ENCODE measurements at places on chromosomes 7 and 10.

- no peak for DNase-seq
These were observed 50.1 kb upstream of the RASGEF1A start for GRCh38 chr10:43316988-43317387.

DNA sequence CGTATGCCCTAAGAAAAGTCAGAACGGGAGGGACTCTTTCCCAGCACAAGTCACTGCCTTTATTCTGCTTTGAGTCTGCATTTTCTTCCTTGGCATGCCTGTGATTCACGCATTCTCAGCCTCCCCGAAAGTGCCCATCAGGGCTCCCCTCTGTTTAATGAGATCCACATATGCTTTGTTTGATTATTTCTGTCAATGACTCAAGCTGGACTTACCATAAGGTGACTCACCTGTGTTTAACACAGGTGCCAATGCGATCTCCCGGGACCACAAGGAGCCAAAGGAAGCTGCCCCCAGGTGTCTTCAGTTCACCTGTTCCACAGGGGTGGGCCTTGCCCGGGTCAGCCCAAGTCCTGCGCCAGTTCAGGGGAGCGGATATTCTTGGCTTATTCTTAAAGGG is 386.0 kb upstream of the SHH start:
- no peak for DNase-seq

GRCh38 chr7:55132890-55133551 is 114.2 kb downstream of the EGFR start:
- no peak for DNase-seq

DNA sequence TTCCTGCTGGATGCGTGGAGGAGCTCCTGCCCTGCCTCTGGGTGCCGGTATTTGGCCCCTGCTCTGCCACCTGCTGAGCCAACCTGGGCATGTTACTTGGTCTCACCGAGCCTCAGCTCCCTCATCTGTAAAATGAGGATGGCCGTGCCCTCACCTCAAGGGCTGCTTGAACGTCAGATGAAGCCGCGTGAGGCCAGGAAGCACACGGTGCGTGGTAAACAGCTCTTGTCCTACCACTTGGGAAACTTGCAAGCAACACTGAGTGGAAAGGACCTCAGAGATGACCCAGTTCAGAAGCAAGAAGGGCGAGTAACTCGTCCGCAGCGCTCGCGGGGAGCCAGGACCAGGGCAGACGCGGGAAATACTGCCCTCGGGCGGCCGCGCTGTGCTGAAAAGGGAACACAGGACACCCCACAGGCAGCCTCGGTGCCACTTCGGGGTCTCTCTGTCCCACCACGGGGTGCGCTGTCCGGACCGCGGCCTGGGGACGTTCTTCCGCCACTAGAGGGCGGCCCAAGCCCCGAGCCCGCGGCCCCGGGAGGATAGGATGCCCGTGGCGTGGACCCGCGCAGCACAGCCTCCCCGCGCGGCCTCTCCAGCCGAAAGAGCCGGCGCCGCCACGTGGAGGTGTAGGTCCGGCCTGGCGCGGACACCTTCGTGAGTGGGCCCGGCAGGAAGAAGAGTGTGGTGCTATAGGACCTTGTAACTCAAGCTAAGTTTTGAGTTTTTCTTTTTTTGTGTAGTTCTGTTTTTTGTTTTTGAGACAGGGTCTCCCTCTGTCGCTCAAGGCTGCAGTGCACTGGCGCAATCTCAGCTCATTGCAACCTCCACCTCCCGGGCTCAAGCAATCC is 94.1 kb downstream of the PRKAG2 start:
- peak; percentile 40 for DNase-seq

GRCh38 chr10:71801361-71801760 is 28.0 kb upstream of the VSIR start:
- DNase-seq = no peak

DNA sequence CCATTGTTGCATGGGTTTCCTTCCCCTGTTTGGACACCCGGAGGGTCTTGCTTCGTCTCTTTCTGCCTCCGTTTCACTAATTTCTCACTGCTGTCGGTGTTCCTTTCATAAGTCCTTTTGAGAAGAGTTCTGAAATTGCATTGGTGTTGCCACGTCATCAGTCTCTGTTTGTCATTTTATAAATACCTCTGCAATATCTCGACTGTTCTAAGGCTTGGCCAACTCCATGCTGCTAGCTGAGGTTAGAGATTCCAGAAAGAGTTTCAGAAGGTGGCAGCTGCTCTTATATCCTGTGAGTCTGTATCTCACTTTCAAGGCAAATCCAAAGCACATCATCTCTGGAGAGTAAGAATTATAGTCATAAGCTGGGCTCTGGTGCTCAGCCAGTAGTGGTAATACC is 148.0 kb upstream of the INSYN2A start:
- DNase-seq = no peak

- DNase-seq = peak; percentile 16
These were observed at the start of gene TET1 for GRCh38 chr10:68560186-68560942. Gene TET1, plus strand, starts transcription at chr10:68560337. Its CDS starts 12,002 bp downstream, at chr10:68572339.

DNA sequence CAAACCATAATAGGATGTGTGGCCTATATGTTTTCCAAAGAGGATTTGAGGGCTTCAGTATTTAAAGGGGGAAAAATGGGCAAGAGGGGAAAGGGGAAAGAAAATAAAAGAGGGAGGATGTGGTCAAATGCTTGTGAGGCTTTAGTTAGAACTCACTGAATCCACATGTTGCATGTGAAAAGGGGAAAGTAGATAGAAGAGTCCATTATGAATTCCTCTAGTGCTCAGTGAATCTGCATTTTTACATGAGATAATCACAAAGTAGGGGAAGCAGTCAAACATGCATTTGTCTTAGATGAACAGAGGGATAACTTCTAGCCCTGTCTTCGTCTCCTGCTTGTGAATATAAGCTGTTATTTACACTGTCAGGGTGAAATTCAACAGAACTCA is 24.6 kb upstream of the AKAP9 start:
- DNase-seq = no peak

DNA sequence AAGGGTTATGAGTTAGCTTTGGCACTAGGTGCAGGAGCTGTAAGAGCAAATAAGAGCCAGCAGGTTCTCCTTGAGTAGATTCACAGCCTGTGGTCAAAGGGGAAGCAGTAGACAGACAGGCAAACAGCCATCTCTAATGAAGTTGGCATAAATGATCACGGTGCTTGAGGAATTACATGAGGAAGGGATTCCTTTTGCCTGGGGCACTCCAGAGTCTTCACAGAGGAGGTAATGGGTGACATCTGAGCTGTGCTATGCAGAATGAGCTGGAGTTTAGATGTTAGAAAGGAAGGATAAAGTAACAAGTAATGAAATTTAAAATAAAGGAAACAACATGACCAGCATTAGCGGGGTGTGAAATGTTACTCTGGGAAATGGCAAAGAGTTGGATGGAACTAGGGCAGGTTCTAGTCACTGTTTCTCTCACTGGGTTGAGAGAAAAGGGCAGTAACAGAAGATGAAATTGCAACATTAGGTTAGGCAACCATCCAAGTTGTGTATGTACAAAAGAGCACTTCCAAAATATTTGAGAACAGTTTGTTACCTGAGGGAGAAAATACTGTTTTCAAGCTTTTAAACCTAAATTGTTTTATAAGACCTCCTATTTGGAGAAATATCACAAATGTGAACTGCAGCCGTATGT is 613.8 kb downstream of the PHTF2 start:
- DNase-seq = no peak

DNA sequence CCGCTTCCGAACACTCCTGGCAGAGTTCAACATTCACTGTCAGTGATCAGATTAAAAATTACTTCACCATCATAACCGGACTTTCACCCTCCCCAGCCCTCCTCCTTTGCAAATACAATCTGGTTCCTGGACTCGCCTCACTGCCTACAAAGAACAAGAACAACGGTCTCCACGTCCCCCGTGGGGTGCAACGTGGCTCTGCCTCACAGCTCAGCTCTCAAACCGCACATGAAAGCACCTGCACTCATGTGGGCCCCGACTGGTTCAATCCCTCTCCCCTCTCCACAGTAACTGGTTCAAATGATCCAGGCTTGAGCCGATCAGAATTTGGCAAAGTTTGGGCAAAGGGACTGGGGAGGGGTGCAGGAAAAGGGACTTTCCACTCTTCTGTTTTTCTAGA is 21.0 kb downstream of the ASB13 start:
- DNase-seq = no peak

- no peak for DNase-seq
These were observed 34.8 kb downstream of the SEMA3E start for GRCh38 chr7:83614112-83614511.

DNA sequence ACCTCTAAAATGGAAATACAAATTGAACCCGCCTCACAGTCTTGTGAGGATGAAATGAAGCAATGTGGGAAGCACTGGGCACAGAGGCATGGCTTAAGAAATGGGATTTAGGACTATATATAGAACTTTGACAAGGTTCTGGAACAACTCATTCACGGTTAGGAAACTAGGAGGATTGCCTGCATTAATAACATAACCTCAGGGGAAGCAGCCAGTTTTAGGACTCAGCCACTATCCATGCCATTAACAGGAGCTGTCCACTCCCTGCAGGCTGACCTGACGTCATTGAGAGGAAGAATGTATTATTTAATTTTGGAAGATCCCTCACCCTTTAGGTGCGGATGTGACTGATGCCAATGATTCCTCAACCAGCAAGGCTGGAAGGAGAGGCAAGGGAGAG is 34.8 kb downstream of the ITGB8 start:
- DNase-seq = no peak

DNA sequence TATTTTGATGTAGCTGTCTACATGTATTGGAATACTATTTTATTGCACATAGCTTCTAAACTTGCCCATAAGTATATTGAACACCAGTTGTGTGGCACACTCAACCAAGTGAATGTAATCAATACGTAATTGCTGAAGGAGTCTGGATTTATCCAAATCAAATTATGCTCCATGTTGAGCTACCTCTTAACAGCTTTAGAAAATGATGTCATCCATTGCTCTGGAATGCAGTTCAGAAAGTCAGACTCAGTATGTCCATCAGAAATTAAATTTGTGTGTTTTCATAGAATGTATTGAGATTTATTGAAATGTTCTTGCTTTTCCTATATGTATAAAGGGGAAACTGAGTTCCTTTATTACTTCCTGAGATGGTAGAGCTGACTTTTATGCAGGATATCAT is 25.0 kb upstream of the CCAR1 start:
- no peak for DNase-seq

DNA sequence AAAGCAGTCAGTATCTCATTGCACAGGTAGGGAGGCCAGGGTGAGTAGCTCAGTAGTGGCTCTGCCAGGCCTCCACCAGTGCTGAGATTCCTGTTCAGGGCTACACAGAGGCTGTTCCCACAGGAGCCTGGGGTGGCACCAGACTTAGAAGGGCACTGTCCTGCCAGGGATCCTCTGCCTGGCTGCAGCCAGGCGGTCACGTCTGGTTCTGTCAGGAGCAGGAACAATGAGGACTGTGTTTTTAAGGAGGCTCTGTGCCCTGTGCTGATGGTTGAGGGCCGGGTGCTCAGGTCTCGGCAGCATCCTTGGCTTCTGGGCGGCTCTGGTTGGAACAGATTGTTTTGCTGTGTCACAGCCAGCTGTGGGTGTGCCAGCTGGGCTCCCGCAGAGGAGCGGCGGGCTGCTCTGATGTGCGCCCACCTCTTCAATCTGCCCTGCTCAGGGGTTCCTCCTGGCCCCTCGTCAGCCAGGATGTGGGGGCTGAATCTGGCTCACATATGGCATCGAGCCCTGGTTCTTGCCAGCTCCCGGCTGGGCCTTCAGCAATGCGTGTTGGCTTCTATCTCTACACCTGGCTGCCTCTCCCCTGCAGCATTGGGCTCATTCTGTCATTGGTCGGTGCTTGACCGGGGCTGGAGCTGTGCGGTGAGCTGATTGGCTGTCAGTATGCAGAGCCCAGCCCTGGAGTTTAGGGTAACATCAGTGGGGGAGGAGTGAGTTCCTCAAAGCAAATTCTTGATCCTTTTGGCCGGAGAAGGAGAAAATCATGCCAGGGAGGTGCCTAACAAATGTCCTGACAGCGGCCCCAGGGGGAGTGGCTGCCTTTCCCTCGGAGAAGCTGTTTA is 41.2 kb downstream of the TACR2 start:
- peak; percentile 33 for DNase-seq

- no peak for DNase-seq
These were observed 668 bp downstream of the GPR37 start for GRCh38 chr7:124764847-124765400.

DNA sequence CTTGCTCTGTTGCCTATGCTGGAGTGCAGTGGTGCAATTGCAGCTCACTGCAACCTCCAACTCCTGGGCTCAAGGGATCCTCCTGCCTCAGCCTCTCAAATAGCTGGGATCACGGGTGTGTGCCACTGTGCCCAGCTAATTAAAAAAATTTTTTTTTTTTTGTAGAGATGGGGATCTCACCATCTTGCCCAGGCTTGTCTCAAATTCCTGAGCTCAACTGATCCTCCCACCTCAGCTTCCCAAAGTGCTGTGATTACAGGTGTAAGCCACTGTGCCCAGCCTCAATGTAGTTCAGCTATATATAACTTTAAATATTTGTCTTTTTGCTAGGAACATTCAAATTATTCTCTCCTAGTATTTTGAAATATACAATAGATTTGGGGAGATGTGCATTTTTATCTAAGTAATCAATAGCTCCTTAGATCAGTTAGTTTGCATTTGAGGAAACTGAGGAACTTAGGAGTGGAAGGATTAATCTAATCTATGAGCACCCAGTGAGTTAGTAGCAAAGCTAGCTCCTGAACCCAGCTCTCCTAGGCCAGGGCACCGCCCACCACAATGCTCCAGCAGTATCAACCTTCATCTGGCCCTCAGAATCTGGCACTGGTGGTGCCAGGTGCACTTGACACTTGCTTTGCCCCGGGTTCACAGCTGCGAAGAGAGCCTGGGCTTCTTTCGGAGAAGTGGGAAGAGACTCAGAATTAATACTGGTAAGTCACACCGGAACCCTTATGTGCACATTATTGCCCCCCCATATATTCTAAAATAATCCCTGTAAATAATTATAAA is 5.9 kb upstream of the LRMDA start:
- no peak for DNase-seq

GRCh38 chr7:22853674-22854157 is 31.1 kb upstream of the TOMM7 start:
- DNase-seq = no peak

DNA sequence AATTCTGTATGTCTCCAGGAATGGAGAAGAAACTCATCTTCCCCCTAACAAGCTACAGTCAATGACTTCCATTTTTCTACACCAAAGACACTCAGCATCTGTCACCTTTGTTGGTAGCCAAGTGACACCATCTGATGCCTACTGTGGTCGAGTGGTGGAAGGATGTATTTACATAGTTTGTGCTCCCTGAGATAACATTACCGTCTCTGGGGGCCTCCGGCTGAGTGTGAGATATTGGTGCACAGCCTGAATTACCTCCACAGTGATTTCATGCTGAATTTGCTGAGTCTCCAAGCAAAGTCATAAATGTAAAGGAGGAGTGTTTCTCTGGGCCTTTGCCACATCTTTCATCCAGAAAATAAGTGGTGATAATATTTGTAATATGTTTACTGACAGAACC is 114.0 kb downstream of the GRID1 start:
- DNase-seq = no peak

GRCh38 chr7:15719311-15719710 is 32.8 kb upstream of the MEOX2 start:
- no peak for DNase-seq
